DMS79 treated with DMSO at 0.1 percent for 48 hours (cell line): ENCODE measurements at places on chromosomes 7 and 10.
A peak's percentile ranks its signal among the peaks of the same experiment; 100 is the strongest.

GRCh38 chr10:50421026-50421719 lies 169.9 kb upstream of the ASAH2 start:
- DNase-seq = no peak

DNA sequence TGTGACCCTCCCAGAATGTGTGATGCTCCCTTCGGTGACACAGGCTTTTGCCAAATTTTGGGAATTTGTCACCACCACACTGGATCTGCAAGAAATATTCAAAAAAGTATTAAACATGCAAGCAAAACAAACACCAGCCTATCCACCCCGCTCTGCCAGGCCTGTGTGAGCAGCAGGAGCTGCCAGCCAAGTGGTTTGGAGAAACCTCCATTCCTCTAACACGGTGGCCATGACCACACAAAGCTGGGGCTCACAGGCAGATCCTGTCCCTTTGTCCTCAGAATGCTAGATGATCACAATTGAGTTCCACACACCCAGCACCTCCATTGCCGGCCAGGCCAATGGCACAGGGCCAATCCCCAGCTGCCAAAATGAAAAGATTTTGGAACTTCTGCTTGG lies 261.9 kb upstream of the PPP2R2D start:
- DNase-seq = no peak

GRCh38 chr10:113125612-113126011 lies 175.6 kb downstream of the TCF7L2 start:
- no peak for DNase-seq

DNA sequence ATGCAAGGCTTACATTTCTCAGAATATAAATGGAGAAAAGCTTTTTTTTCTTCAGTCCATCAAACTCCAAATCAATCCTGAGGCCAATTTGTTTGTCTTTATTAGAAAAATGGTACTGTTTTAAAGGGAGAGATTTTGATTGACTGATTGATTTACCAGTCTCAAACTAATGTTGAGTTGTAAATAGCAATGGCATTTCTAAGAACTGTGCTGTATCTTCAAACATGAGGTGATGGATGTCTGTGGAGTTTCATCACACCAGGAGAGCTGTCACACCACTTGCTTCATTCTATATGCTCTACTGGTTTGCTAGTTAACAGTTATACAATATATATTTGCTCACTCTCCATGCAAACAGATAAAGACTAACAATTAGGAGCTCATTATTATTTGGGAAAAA lies 39.0 kb upstream of the LRRTM3 start:
- DNase-seq = no peak

- DNase-seq = no peak
These were observed 26.2 kb downstream of the CUX1 start for GRCh38 chr7:101843293-101844271.

DNA sequence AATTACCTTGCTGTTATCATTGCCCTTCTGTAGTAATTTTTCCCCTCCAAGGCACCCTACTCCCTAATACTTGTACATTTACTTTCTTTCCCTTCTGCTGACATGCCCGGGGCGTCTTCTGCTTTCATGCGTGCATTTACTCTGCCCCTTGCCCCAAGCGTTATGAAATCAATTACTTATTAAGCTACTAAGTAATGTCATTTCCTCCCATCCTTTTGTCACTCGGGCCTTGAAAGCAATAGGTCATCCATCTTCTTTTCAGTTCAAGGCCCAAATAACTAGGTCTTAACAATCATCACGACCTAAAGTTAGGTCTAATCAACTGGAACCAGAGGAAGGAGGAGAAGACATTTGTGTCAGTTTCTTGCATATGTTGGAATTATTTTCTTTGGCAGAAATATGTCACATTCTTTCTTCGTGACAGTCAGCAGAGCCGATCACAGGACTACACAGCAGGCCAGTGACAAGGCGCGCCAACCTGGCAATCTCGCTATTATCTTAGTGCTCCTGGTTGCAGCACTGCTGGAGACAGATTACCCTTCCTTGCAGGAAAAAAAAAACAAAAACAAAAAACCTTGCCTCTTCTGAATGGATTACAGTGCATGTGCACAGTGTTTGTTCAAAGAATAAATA lies 179.2 kb downstream of the RELN start:
- no peak for DNase-seq

DNA sequence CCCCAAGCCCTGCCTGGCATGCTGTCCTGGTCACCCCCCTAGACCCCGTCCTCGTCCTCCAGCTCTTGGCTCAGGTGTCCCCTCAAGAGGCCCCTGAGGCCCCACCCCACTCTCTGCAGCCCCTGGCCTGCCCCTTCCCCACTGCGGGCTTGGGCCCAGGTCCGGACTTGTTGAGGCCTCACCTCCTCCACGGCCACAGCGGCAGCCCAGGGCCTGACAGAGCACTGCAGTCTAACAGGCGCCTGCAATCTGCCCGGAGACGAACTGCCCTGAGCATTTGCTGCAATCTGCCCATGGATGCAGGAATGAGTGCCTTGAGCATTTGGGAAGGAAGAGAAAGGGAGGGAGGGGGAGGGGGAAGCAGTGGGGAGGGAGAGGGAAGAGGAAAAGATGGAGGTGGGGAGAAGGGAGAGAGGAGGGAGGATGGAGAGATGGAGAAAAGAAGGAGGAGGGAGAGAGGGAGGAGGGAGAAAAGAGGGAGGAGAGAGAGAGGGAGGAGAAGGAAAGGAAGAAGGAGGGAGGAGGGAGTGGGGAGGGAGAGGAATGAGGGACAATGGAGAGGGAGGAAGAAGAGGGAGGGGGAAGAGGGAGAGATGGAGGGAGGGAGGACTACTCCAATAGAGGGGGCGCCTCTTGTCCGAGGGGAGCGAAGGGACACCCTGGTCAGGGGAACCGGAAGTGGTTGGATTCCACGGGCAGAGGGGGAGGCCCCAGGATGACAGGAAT lies 73.9 kb downstream of the PDGFA start:
- no peak for DNase-seq

DNA sequence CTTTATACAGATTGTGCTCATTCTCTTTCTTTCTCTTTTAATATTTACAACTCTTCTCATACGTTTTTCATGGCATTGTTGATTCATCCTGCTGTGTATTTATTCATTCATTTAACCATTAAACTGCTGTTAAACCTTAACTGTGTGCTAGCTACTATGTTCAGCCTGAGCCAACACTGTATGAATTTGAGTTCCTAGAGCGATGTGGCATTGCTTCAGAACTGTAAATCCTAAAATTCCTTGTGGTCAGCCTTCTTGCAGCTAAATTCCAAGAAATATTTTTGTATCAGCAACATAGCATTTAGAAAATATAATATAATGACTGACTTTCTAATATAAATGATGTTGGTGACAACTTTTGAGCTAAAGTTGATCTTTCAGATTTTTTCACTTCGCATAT lies 184.7 kb upstream of the FZD1 start:
- DNase-seq = no peak

GRCh38 chr7:69654849-69655707 lies 56.8 kb downstream of the AUTS2 start:
- peak; percentile 94 for DNase-seq

GRCh38 chr10:122078326-122078725 lies 89.4 kb downstream of the TACC2 start:
- DNase-seq = no peak

DNA sequence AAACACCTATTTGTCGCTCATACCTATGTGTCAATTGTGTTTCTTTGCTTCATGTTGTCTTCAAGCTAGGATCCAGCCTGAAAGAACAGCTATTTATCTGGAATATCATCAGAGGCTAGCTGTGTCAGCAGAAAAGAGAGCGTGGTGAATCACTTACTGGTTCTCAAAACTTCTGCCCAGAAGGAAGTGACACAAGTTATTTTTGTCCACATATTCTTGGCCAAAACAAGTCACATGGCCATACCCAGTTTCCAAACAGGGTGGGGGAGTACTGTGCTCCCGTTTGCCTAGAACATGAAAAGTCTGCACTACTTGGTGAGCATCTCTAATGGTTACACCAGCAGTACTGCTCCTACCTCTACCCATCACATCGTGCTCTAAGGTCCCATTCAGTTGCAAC lies 160.9 kb upstream of the CSTF2T start:
- DNase-seq = no peak

GRCh38 chr10:75532253-75532924 lies 101.0 kb downstream of the LRMDA start:
- no peak for DNase-seq

GRCh38 chr7:152887778-152888177 lies 128.2 kb downstream of the ACTR3B start:
- no peak for DNase-seq

DNA sequence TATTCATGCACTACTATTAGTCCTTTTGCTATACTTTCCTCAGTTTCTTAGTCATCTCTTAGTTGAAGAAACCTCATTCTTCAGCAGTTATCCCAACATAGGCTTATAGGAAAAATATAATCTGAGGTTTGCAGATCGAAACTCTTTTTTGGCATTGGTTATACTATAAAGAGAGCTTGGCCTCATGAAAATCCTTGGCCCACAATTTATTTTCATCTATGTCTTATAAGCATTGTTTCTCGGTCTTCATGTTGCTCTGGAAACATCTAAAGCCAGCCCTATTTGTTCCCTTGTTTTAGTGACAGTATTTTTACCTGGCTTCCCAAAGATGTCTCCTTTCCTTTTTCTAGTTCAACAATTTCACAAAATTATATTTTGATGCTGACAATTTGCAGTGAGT lies 345.1 kb upstream of the PRKCQ start:
- DNase-seq = no peak

- no peak for DNase-seq
These were observed 79.6 kb downstream of the OR13A1 start for GRCh38 chr10:45235798-45236220.

- peak; percentile 87 for DNase-seq
These were observed 22.0 kb downstream of the IMMP2L start for GRCh38 chr7:111540199-111540815.

- DNase-seq = no peak
These were observed 31.2 kb downstream of the MACC1 start for GRCh38 chr7:20185988-20186387.

- no peak for DNase-seq
These were observed 129.9 kb downstream of the NOC3L start for GRCh38 chr10:94232711-94233383.

DNA sequence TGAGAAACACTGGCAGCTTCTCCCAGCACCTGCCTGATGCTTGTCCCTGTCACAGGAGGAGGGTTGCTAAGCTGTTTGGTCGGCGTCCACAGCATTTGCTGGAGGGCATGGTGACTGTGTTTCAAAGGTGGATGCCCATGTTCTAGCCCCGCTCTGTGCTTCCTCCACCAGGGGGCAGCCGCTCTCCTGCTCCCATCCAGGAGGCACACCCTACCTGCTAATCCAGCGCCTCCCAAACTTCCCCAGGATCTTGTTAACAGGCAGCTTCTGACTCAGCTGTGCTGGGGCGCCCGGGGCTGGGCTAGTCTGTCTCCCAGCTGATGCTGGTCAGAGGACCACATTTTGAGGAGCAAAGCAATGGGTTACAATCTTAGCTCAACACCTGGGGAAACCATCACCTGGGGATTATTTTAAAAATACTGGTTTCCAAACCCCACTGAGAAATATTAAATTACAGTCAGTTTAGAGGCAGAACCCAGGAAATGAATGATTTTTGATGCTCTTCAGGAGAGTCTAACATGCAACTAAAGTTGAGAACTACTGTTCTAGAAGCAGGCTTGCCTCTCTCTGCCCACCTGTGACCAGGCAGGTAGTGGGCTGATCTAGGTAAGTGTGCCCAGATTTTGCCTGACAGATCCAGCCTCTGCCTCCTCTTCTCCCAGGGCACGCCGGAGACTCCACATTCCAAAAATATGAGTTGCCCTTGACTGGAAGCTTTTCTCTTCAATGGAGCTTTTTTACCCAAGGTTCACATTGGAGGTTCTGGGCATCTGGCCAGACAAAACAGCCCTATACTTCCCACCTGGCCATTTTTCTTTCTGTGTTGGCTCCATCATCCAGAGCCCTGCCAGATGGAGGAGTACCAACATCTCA lies 92.7 kb upstream of the GPR26 start:
- no peak for DNase-seq

DNA sequence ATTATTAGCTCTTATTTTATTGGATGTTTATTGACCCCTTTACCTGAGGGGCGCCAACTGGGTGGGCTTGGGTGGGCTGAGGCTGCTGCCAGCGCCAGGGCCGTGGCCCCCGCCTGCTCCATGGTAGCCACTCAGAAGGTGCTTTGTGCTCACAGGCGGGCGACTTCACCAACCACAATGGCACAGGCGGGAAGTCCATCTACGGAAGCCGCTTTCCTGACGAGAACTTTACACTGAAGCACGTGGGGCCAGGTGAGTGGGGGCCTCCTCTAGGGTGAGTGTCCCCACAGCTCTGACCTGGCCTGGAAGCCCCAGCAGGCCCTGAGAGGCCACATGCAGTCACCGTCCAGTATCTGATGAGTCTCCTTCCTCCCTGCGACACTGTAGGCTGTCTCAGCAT lies 4.1 kb downstream of the PPIF start:
- DNase-seq = no peak

DNA sequence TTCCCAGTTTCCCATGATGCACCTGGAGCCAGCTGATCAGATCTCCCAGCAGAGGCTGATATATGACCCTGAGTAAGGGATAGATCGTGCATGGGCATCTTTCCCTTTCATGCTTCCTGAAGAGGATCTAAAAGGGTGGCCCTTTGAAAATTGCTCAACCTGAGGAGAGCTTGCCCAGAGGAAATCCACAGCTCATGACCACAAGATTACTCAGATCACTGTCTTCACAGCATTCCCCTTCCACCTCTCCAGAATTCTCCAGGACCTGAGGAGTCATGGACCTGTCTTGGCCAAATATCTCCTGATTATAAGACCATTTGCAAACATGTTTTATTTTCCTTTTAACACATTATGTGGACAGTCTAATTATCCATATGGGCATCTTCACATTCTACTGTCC lies 328.1 kb downstream of the LHFPL3 start:
- DNase-seq = no peak

- no peak for DNase-seq
These were observed 266.9 kb downstream of the TNS3 start for GRCh38 chr7:47314728-47315607.

- DNase-seq = no peak
These were observed 18.9 kb upstream of the RNF32 start for GRCh38 chr7:156621652-156622051.

DNA sequence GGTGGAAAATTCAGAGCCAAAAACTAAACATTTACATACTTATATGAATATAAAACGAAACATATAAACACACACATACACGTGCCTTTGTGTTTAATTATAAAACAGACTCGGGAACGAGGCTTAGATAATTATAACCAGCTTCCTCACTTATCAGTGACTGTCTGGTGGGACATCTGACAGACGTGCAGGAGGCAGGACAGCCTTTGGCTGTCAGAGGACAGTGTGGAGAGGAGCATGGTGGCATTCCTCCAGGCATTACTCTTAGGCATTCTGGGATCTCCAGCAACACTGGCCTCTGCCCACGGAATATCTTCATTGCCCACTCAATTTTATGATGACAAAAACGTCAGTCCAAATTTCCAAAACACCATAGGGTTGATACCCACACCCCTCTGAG lies 262.2 kb upstream of the NFE2L3 start:
- DNase-seq = no peak
